Activated T-helper 1 cell treated with anti-CD3 and anti-CD28 coated beads, Interleukin-12 subunit alpha, Interleukin-12 subunit beta, Interleukin-2, Interleukin-4 antibody, amounts not matched to agents 30 ng/mL and 10 ng/mL and 1 ng/mL, durations not matched to agents 14 hours and 24 hours and 36 hours (primary cell): ENCODE measurements at places on chromosomes 6 and 20. TPM values are rescaled to one million over a fixed set of nuclear protein-coding genes. Genes with fewer than 3 reads are reported as not detected.

GRCh38 chr6:132341646-132342045 lies 59.6 kb downstream of the MOXD1 start:
- peaks cover 4% of the 10 kb centered on the region for H3K27me3 ChIP-seq
- H3K4me3 ChIP-seq: no peak overlapping the region
- no peaks in the 10 kb centered on the region for H3K4me1 ChIP-seq
- H3K36me3 ChIP-seq: no peaks in the 10 kb centered on the region
- no peak overlapping the region for H3K27ac ChIP-seq

DNA sequence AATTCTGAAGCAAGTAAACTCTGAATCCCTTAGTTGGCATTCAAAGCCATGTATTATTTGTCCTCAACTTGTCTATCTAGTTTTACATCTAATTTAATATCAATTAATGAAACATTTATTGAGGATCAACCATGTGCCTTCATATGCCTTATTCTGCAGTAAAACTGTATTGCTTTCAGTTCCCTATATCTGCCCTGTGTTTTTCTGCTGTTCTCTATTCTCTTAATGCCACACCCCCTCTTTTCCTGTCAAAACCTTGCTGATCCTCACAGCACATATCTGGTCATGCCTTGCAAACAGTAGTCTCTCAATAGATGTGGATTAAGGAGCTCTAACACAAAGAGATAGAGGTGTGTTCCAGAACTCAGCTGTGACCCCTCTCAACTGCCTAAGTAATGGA lies 2.0 kb downstream of the FIG4 start:
- peak overlapping the region; percentile 40 for H3K4me3 ChIP-seq
- H3K36me3 ChIP-seq: peaks cover 9% of the 10 kb centered on the region
- DNase-seq: no peak
- H3K4me1 ChIP-seq: peaks cover 37% of the 10 kb centered on the region

LATS1 gene
- total RNA-seq: 33.1 and 34.0 TPM in 2 replicates

MYLK2 gene
- 0.29 and 0.44 TPM in 2 replicates for total RNA-seq

C20orf202 gene
- total RNA-seq: not detected in 2 replicates

GGTLC1 gene
- not detected in 2 replicates for total RNA-seq

DNA sequence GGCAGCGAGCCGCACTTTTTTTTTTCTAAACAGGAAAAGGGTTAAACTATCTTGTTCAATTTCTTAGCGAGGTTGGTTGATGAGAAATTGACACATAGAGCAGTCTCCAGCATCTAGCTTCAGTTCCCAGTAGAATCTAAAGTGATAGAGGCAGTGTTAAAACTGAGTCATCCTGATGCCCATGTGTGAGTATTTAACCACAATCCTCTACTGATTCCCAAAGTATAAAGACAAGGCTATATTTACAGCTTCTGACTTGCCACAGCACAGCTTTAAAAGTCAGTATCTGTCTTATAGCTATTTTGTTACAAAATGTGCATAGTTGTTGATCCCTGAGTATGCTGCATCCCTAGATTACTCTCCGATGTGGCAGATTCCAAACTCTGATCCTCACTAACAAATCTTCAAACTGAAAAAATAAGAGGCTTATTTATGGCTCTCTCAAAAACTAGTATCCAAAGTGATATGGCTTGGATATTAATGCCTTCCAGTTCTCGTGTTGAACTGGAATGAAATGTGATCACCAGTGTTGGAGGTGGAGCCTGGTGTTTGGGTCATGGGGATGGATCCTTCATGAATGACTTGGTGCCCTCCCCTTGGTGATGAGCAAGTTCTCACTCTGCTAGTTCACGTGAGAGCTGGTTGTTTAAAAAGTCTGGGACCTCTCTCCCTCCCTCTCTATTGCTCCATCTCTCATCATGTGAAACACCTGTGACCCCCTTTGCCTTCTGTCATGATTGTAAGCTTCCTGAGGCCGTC lies 13.1 kb upstream of the POPDC3 start:
- no peaks in the 10 kb centered on the region for H3K4me1 ChIP-seq
- peaks cover 3% of the 10 kb centered on the region for H3K27me3 ChIP-seq
- DNase-seq: no peak
- H3K36me3 ChIP-seq: no peaks in the 10 kb centered on the region
- no peak overlapping the region for H3K27ac ChIP-seq

- peak overlapping the region; percentile 99 for H3K27ac ChIP-seq
- H3K36me3 ChIP-seq: peaks cover 21% of the 10 kb centered on the region
Observed at GRCh38 chr6:52994031-52994838, 849 bp downstream of the GSTA4 start.

DNA sequence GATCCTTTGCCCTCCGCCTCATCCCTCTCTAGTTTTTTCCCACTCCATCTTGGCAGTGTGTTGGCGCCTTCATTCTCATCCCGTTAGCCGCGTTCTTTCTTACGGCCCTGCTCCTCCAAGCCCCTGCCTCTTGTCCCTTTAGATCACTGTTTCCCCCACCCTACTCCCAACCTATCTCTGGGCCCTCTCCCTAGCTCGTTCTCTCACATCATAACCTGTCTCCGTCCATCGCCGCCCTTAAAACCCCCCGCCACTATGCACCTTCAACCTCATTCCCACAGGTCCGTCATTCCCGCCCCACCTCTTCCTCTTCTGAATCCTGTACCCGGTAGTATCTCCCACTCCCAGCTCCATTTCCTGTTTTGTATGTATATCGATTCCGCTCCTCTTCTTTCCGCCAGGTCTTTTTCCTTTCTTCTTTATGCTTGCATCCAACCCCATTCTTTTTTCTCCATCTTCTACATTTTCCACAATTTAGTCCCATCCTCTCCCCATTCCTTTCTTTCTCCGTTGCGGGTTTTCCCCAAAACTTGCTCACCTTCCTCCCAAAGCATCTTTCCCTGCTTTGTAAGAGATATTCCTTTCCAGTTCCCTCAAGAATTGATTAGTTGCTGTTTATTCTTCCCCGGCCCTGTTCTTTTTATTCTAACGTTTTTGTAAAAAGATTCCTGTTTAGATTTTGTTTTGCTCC lies 671 bp downstream of the EFHC1 start:
- no peak for DNase-seq
- H3K36me3 ChIP-seq: no peaks in the 10 kb centered on the region
- no peak overlapping the region for H3K4me3 ChIP-seq
- peaks cover 6% of the 10 kb centered on the region for H3K27me3 ChIP-seq

DNA sequence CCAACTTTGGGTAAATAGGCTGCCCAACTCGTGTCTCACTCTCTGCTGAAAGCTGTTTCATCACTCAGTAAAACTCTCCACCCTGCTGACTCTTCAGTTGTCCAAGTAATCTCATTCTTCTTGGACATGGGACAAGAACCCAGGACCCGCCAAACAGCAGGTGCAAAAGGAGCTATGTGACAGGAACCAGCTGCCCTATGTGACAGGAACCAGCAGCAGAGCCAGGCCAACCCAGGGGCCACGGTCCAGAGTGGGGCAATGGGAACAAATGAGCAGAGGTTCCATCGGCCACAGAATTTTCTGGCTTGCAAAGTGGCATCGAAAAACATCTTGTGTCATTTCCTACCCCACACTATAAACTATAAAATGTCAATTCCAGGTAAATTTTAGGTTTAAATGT lies 56.5 kb downstream of the MOXD1 start:
- H3K27me3 ChIP-seq: peaks cover 7% of the 10 kb centered on the region
- no peak overlapping the region for H3K4me3 ChIP-seq
- no peak for DNase-seq
- H3K27ac ChIP-seq: no peak overlapping the region
- no peaks in the 10 kb centered on the region for H3K36me3 ChIP-seq
- H3K4me1 ChIP-seq: no peaks in the 10 kb centered on the region

DNA sequence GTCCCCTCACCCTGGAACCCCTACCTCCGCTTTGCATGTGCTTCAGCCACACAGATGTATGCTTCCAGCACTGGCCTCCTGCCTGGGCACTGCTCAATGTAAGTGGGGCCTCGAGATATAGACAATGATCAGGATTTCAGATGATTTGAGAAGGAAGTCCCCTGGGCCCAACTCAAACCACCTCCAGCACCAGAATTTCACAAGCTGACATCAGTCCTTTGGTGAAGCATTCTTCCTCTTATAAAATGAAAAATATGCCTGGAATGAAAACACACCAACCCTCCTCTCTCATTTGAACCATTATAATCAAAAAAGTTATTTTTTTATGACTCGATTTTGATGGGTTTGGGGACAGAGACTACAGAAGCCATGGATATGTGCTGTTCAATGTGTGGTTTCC lies 48.5 kb downstream of the BTBD3 start:
- H3K27me3 ChIP-seq: no peaks in the 10 kb centered on the region
- DNase-seq: no peak
- H3K27ac ChIP-seq: no peak overlapping the region
- H3K36me3 ChIP-seq: no peaks in the 10 kb centered on the region

TRERF1 gene
- total RNA-seq: 47.9 and 48.2 TPM in 2 replicates

GRCh38 chr6:169240125-169240524 lies 13.5 kb downstream of the THBS2 start:
- H3K36me3 ChIP-seq: no peaks in the 10 kb centered on the region
- no peak overlapping the region for H3K27ac ChIP-seq
- H3K27me3 ChIP-seq: no peaks in the 10 kb centered on the region

DNA sequence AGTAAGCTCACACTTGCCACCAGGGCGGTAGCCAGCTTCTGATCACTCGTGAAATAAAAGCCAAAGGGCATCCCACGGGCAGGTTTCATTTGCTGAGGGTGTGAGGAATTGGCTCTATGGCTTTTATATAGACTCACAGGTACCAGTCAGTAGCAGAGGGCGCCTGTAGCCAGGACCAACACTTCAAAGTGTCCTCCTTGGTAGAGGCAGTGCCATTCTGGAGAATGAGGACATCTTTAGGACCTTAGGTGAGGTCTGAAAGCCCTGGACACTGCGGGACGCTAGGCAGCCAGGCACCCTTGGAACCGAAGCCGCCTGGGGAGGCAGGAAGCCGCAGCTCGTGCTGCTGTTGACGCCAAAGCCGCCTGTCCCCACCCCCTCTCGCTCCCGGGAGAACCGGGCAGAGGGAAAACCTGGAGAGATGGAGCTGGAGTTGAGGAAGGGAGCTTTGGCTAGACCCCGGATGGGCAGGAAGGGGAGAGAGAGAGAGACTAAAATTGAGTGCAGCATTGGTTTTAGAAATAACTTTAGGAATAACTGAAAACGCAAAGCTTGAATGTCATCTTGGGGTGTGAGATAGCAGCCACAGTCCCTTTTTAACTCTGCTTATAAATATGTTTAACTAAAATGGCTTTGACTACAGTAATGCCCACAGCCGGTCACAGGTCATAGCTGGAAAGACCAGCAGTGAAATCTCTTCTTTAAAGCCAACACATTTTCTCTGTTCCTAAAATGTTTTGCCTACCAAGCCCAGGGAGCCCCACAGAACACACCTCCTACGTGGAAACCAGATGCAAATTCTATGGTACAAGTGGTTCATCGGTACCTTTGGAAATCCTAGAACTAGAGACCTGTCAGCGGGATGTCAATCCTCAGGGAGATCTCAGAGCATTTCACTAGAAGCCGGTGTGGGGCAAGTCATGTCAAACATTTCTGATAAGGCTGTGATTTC lies 128.5 kb upstream of the CDYL start:
- no peak overlapping the region for H3K27ac ChIP-seq
- H3K27me3 ChIP-seq: peaks cover 35% of the 10 kb centered on the region
- no peak for DNase-seq
- no peaks in the 10 kb centered on the region for H3K36me3 ChIP-seq
- peaks cover 10% of the 10 kb centered on the region for H3K4me1 ChIP-seq
- no peak overlapping the region for H3K4me3 ChIP-seq

SLC22A1 gene
- 2.9 and 3.7 TPM in 2 replicates for total RNA-seq

SLC17A9 gene
- 7.6 and 8.6 TPM in 2 replicates for total RNA-seq

DNA sequence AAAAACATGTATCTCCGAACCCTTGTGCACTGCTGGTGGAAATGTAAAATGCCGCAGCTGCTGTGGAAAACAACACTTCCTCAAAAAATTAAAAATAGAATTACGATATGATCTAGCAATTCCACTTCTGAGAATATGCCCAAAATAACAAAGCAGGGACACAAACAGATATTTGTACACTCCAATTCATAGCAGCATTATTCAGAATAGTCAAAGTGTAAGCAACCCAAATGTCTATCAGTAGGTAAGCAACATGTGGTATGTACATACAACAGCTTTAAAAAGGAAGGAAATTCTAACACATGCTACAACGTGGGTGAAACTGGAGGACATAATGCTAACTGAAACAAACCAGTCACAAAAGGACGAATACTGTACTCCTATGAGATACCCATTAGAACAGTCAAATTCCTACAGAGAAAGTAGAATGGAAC lies 5.7 kb upstream of the RAB5IF start:
- peak overlapping the region; percentile 69 for H3K27ac ChIP-seq
- no peak overlapping the region for H3K4me3 ChIP-seq
- peaks cover 12% of the 10 kb centered on the region for H3K36me3 ChIP-seq
- no peak for DNase-seq
- no peaks in the 10 kb centered on the region for H3K27me3 ChIP-seq

DNA sequence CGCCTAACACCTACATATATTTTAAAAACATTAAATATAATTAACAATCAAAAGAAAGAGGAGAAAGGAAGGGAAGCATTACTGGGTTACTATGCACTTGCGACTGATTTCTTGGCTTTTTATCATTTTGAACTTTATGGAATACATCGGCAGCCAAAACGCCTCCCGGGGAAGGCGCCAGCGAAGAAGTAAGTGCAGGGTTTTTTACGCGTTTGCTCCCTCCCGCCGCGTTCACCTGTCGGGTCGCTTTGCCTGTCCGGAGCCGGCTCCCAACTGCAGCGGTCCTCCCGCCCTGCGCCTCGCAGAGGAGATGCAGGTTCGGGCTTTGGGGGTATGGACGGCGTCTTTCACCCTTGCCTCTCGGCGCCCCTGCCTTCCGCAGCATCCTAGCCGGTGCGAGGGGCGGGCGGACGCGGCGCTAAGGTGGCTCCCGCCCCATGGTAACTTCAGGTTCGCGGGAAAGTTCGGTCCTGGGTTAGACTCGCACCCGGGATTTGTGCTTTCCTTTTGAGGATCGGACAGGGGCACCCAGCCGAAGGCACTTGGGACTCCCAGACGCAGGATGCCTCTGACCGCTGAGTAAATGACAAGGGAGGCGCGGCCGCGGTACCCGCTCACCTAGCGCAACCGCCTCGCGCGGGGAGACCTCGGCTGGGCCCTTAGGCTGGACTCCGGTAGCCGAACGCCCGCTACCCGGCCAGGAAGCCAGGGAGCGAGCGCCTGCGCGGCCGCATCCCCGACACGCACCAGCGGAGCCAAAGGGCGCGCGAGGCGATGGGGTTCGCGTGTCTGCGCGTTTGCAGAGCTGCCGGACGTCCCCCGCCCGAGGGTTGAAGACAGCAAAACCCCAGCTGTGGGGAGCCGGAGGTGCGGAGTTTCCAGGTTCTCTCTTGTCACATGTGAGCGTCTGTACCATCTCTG lies 891 bp downstream of the RSPO3 start:
- peaks cover 12% of the 10 kb centered on the region for H3K4me1 ChIP-seq
- H3K4me3 ChIP-seq: peak overlapping the region; percentile 76
- no peaks in the 10 kb centered on the region for H3K36me3 ChIP-seq
- H3K27me3 ChIP-seq: peaks cover 68% of the 10 kb centered on the region
- no peak for DNase-seq

GRCh38 chr20:34941226-34941625 lies 14.4 kb downstream of the GSS start:
- H3K4me3 ChIP-seq: no peak overlapping the region
- H3K36me3 ChIP-seq: peaks cover 42% of the 10 kb centered on the region
- no peak overlapping the region for H3K27ac ChIP-seq
- H3K27me3 ChIP-seq: no peaks in the 10 kb centered on the region
